ENCODE measurements at places on chromosomes 16 and 17. TPM values are rescaled to one million over a fixed set of nuclear protein-coding genes. Genes with fewer than 3 reads are reported as not detected.

DNA sequence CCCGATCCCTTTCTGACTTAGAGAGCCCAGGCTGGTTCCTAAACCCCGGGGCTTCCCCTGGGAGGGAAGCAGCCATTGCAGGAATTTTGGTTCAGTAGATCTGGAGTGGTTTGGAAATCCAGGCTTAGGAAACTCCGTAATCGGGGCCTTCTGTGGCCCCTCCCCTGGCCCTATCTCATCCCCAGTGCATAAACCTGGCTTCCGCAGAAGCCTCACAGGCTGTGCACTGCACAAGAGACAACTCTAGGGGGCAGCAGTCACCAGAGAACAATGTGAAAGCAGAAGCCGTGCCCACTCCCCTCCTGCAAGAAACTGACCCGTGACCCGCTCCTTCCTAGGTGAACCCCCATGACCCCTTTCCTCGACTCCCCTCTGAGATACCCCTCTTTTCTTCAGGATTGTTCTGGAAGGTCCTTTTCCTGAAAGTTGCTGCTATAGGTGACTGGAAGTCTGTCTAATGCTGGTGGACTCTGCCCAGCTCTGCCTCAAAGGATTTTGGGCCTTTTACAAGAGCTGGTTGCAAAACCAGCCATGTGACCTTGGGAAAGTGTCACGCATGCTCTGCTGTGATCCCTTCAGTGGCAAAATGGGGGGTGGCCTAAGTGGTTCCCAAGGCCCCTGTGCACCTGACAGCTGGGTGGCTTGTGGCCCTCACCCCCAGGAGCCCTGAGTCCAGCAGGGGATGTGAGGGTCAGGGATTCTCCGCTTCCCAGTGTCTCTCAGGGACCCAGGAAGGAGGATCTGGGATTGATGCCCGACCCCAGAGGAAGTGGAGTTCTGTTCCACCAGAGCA, 14.4 kb downstream of the GUCY2D start:
- peaks cover 7% of the 10 kb centered on the region for H3K27me3 ChIP-seq
- peak overlapping the region; percentile 62 for H3K4me3 ChIP-seq
- no peaks in the 10 kb centered on the region for H3K36me3 ChIP-seq

GRCh38 chr16:85334718-85335583, 222.7 kb upstream of the CIBAR2 start:
- DNase-seq: no peak
- H3K27ac ChIP-seq: no peak overlapping the region
- no peaks in the 10 kb centered on the region for H3K4me1 ChIP-seq
- H3K4me3 ChIP-seq: no peak overlapping the region

DNA sequence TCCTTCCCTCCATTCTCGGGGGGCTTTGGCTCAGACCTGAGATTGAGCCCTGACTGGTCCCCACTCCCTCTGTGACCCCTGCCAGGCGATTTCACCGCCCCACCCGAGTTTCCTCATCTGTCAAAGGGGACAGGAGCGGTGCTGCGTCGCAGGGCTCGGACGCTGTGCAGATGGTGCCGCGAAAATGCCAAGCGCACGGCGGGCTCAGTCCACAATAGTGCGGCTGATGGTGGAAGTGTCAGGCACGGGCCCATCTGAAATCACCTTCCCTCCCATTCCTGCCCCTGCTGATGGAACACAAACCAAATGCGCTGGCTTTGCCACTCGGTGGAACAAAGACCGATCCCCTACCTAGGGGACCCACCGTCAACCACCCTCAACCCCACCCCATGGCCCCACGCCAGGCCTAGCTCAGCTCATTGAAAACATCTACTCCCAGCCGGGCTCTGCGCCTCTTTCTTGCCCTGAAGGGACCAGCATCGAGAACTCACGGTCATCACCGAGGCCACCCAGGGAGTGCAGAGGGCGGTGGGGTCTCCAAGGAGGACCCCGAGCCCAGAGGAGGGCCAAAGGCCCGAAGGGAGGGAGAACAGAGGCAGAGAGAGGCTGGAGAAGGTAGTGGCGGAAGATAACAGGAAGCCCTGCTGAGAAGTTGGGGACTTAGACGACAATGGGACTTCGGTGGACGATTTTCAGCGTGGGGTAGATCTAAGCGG, 1.4 kb downstream of the CARHSP1 start:
- H3K27ac ChIP-seq: peak overlapping the region; percentile 82
- H3K36me3 ChIP-seq: no peaks in the 10 kb centered on the region
- peak overlapping the region; percentile 87 for H3K4me3 ChIP-seq
- no peaks in the 10 kb centered on the region for H3K27me3 ChIP-seq
- H3K4me1 ChIP-seq: peaks cover 50% of the 10 kb centered on the region

DNA sequence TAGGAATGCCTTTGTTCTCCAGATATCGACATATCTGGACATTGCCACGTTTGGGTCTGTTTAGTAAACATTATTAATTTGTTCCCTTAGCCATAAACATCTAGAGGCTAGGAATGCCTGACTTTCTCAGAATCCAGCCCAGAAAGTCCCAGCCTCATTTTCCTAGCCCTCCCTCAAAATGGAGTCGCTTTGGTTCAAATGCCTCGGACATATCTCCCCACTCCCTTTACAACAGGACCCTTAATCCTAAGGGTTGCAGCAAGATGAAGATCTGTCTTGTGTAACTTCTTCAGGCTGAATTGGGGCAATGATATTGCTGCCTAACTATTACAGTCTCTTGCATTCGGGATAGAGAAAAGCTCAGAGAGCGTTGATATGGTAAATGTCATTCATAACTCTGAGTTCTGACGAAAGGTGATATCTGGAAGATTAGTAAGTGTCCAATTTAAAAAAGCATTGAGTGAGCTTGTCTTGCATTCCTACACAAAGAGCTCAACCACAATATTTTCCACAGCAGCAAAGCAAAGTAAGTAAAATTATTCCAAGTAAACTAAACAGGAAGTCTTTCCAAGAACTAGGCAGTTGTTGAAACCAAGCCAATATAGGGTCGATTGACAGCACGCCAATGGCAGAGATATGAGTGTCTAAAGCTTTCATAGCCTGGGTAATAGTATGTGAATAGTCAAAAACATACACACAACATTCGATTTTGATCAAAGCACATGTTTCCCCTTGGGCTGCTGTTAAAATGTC, 46.0 kb upstream of the ARL4D start:
- H3K27me3 ChIP-seq: no peaks in the 10 kb centered on the region
- H3K4me1 ChIP-seq: no peaks in the 10 kb centered on the region
- H3K4me3 ChIP-seq: no peak overlapping the region
- no peak for DNase-seq
- no peak overlapping the region for H3K27ac ChIP-seq
- peaks cover 17% of the 10 kb centered on the region for H3K36me3 ChIP-seq

Gene CALB2
- total RNA-seq: not detected

- H3K27me3 ChIP-seq: no peaks in the 10 kb centered on the region
- H3K4me1 ChIP-seq: peaks cover 13% of the 10 kb centered on the region
- peak overlapping the region; percentile 96 for H3K27ac ChIP-seq
- no peak for DNase-seq
These were observed 722 bp upstream of the SLC38A10 start for GRCh38 chr17:81295676-81296381.

DNA sequence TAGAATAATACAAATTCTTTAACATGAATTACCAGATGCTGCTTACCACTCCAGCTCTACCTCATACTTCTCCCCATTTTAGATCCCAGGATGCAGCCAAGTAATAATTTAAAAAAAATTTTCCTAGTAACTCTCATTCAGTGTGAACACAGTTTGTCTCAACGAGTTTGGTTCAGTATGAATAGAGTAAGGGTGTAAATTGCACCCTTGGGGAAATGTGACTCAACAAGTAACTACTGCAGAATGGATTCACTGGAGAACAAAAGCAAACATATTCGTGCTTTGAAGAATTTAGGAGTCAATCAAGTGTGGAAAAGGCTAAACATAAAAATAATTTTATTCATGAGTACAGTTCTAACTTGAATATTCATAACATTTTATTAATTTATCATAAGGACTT, 23.0 kb downstream of the KCNJ16 start:
- H3K4me3 ChIP-seq: no peak overlapping the region
- peaks cover 5% of the 10 kb centered on the region for H3K27me3 ChIP-seq
- no peak for DNase-seq
- H3K36me3 ChIP-seq: no peaks in the 10 kb centered on the region
- peaks cover 4% of the 10 kb centered on the region for H3K4me1 ChIP-seq
- no peak overlapping the region for H3K27ac ChIP-seq

DNA sequence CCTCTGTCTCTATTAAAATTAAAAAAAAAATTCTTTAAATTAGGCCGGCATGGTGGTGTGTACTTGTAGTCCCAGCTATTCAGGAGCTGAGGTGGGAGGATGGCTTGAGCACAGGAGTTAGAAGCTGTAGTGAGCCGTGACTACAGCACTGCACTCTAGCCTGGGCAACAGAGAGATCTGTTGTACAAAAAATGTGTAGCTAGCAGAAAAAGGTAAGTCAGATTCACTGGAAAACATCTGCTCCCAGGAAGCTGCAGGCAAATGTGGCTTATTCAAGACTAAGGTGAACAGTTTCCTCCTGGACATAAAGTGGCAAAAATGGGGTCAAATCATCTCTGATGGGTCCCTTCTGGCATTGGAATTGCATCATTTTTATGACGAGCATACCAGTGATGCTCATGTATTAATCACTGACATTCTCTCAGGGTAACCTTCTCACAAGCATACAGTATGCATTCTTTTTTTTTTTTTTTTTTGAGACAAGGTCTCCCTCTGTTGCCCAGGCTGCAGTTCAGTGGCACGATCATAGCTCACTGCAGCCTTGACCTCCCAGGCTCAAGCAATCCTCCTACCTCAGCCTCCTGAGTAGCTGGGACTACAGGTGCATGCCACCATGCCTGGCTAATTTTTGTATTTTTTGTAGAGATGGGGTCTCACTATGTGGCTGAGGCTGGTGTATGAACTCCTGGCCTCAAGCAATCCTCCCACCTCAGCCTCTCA, 48.7 kb downstream of the CPPED1 start:
- H3K4me3 ChIP-seq: no peak overlapping the region
- H3K4me1 ChIP-seq: peaks cover 25% of the 10 kb centered on the region
- no peak for DNase-seq
- no peaks in the 10 kb centered on the region for H3K36me3 ChIP-seq
- no peak overlapping the region for H3K27ac ChIP-seq

- H3K27ac ChIP-seq: no peak overlapping the region
- no peaks in the 10 kb centered on the region for H3K36me3 ChIP-seq
- H3K4me3 ChIP-seq: no peak overlapping the region
- no peaks in the 10 kb centered on the region for H3K4me1 ChIP-seq
- peaks cover 2% of the 10 kb centered on the region for H3K27me3 ChIP-seq
These were observed 49.6 kb downstream of the PITPNM3 start for GRCh38 chr17:6506679-6507231.

Gene DNAI2
- not detected for total RNA-seq

DNA sequence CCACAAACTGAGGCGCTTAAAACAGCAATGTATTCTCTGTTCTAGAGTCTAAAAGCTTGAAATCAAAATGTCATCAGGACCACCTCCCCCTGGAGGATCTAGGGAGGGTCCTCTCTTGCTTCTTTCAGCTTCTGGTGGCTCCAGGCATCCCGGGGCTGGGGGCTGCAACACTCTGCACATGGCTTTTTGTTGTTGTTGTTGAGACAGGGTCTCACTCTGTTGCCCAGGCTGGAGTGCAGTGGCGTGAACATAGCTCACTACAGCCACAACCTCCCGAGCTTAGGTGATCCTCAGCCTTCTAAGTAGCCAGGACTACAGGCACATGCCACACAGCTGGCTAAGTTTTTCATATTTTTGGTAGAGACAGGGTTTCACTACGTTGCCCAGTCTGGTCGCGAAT, 37.0 kb upstream of the SNN start:
- no peak for DNase-seq
- no peaks in the 10 kb centered on the region for H3K36me3 ChIP-seq

Gene SEZ6
- not detected for total RNA-seq

- no peak for DNase-seq
- no peaks in the 10 kb centered on the region for H3K27me3 ChIP-seq
- H3K4me1 ChIP-seq: peaks cover 25% of the 10 kb centered on the region
- H3K36me3 ChIP-seq: peaks cover 10% of the 10 kb centered on the region
- peak overlapping the region; percentile 98 for H3K27ac ChIP-seq
These were observed 2.2 kb upstream of the ALDOA start for GRCh38 chr16:30063278-30063892.

Gene IL34
- not detected for total RNA-seq

- no peak overlapping the region for H3K4me3 ChIP-seq
- H3K27ac ChIP-seq: no peak overlapping the region
- H3K36me3 ChIP-seq: no peaks in the 10 kb centered on the region
- peaks cover 14% of the 10 kb centered on the region for H3K27me3 ChIP-seq
- no peak for DNase-seq
These were observed 6.2 kb downstream of the ACSM5 start for GRCh38 chr16:20415541-20415940.

Gene TMED6
- total RNA-seq: 1.5 TPM

DNA sequence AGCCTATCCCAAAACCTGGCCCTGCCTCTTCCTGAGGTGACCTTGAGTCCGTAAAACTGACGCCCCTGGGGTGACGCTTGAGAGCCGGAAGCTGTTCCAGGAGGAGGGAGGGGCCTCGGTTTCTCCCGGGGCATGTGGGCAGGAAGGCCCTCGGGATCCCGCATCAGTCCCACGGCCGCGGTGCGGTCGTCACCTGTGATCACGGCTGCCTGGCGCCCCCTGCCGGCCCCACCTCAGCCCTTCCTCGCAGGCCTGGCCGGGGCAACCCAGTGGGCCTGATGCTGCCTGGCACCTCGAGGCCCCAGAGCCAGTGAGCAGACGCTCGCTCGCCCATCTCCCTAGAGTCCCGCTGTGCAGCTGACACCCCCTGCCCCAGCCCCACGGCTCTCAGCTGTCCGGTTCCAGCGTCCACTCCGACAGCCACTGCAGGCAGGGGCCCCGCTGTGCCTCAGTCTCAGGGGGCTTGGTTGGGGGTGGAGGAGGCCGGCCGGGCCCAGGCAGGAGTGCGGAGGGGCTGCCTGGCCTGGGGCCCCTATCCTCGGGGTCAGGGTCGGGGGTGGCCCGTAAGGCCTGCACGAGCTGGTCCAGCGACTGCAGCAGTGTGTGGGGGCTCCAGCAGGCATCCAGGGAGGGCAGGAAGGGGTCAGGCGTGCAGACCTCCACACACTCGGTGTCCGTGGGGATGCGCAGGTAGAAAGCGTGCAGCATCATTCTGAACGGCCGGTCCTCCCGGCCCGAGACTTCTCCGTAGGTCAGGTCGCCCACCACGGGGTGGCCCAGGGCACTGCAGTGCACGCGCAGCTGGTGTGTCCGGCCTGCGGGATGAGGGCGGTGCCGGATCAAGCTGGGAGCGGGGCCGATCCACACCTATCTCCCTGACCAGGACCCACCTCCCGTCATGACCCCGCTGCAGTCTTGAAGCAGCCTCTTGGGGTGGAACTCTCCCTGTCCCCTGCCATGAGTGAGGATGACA, 2.3 kb downstream of the RPUSD1 start:
- H3K4me1 ChIP-seq: no peaks in the 10 kb centered on the region
- H3K27ac ChIP-seq: no peak overlapping the region
- peak overlapping the region; percentile 83 for H3K4me3 ChIP-seq
- H3K36me3 ChIP-seq: no peaks in the 10 kb centered on the region

Gene KRTAP4-5
- not detected for total RNA-seq

GRCh38 chr17:39122991-39123390, 28.4 kb downstream of the PLXDC1 start:
- DNase-seq: no peak
- no peak overlapping the region for H3K27ac ChIP-seq
- no peak overlapping the region for H3K4me3 ChIP-seq
- H3K27me3 ChIP-seq: no peaks in the 10 kb centered on the region
- H3K36me3 ChIP-seq: no peaks in the 10 kb centered on the region
- H3K4me1 ChIP-seq: peaks cover 2% of the 10 kb centered on the region

Gene NRN1L
- 1.2 TPM for total RNA-seq

- peak overlapping the region; percentile 28 for H3K27ac ChIP-seq
- H3K36me3 ChIP-seq: peaks cover 10% of the 10 kb centered on the region
- no peaks in the 10 kb centered on the region for H3K27me3 ChIP-seq
- peaks cover 14% of the 10 kb centered on the region for H3K4me1 ChIP-seq
- no peak overlapping the region for H3K4me3 ChIP-seq
These were observed 41.8 kb upstream of the SEC14L1 start for GRCh38 chr17:77098884-77099545.

Gene ZCCHC14
- total RNA-seq: 15.9 TPM

Gene HID1
- total RNA-seq: 0.83 TPM

All from natural killer cell treated with Interleukin-12 subunit alpha and Interleukin-12 subunit beta and Interleukin-15 and Interleukin-18, amount 100 ng/mL, for 72 hours (primary cell).